Stimulated activated CD4-positive, alpha-beta T cell treated with anti-CD3 and anti-CD28 coated beads, Interleukin-15, amount 100 ng/mL, for 1 hour (primary cell): ENCODE measurements at places on chromosomes 12 and 14.

DNA sequence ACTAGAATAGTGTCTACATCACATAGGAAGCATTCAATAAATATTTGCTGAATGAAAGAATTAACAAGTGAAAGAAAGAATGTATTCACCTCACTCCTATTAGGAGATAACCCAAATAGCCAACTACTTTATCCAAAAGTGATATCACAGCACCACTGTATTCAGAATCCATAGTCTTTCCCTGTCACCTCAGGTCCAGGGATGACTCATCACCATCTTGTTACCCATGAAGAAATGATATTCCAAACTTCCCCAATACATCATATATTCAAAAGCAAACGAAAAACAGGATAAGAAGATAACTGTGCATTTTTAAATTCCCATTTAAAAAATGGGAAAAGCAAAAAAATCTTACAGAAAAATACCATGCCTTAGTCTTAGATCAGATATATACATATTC is 39.1 kb downstream of the TXNDC16 start:
- no peak for DNase-seq

GRCh38 chr12:120412421-120412820 is 25.5 kb upstream of the COX6A1 start:
- no peak for DNase-seq

- DNase-seq: no peak
These were observed 82.6 kb downstream of the TAOK3 start for GRCh38 chr12:118290130-118290529.

- no peak for DNase-seq
These were observed 150.9 kb downstream of the TTLL5 start for GRCh38 chr14:75811872-75812499.

DNA sequence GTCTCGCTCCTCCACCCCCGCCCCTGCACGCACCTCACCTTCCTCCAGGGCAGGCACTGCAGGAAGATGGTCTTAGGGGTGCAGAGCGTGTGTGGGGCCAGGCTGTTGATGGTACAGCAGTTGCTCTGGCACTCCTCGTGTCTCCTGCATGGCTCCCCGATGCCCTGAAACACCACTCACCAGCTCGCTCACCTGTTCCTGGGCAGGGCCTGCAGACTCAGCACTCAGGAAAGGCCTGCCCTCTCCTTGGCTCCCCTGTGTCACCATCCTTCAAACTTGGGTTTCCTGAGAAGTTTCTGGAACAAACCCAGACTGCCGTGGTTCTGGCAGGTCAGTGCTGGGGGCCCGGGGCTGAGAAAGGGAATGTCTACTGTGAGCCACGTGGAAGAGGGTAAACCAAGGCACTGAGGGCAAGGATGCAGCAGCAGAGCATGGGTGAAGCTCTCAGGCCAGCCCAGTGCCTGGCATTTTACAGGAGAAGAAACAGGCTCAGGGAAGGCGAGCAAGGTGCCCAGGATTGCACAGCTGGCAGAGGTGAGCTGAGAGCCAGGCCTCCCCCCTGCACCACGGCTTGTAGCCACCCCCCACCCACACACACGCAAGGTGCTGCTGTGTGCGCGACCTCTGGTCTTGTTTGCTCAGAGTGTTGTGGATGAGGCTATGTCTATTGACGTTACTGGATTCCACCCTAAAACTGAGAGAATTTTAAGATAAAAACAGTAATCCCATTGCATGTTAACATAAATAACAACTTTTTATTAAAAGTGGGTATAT is 5.5 kb downstream of the LRCOL1 start:
- no peak for DNase-seq

- DNase-seq: no peak
These were observed 40.2 kb upstream of the NT5DC3 start for GRCh38 chr12:103881261-103881660.

- no peak for DNase-seq
These were observed 1.9 kb upstream of the KRT78 start for GRCh38 chr12:52850681-52851080.

DNA sequence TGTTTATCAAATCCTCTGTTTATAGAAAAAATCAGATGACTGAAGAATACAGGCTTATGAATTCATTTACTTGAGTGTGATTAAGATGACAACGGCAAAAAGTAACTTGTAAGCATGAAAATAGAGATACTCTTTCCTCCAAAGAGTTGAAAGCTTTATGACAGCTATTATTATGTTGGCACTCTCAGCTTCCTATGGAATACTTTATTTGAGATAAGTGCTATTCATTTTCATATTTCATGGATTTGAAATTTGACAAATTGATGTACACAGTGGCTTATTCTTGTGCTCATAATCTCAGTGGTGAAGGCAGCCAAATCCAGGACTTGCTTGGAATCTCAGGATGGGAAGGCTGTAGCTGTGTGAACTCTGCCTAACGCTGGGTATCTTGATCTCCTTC is 991.6 kb downstream of the GALC start:
- DNase-seq: no peak

- no peak for DNase-seq
These were observed 226.3 kb downstream of the ERC1 start for GRCh38 chr12:1217191-1217949.

- no peak for DNase-seq
These were observed 156.6 kb downstream of the DAD1 start for GRCh38 chr14:22432348-22432976.

- DNase-seq: no peak
These were observed 2.7 kb upstream of the KLC1 start for GRCh38 chr14:103626146-103626850.

DNA sequence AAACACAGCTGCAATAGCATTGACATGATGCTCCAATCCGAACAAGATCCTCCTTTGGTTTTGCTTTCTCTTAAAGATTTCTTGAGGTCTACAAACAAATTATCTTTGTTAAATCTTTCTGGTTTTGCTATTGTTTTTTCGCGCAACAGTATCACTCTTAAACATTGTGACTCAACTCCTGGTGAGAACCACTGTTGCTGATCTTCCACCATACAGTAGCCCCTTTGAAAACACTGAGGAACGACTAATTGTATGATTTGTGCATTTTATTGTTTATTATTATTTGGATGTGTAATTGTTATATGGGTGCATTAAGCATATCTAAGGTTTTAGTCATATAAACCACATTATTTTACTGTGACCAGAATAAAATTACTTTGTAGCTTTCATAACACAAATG is 282.8 kb downstream of the EGLN3 start:
- DNase-seq: no peak

- DNase-seq: no peak
These were observed 4.5 kb downstream of the EFS start for GRCh38 chr14:23360496-23360895.

DNA sequence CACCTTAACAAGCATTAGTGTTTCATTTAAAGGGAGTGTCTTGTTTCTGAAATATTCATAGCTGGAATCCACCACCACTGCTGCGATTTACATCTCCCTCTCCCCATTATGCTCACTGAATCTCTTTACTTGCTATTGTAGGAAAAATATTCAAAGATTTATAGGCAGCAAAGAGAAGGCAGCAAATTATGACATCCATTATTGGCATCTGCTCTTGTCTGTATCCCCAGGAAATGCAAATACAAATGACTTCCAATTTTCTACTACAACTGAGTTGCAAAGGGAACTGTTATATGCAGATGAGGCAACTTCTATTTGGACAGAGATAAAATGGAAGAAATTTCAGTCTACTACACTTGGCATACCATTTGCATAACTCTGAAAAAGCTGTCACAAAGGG is 88.4 kb upstream of the PRKD1 start:
- no peak for DNase-seq

DNA sequence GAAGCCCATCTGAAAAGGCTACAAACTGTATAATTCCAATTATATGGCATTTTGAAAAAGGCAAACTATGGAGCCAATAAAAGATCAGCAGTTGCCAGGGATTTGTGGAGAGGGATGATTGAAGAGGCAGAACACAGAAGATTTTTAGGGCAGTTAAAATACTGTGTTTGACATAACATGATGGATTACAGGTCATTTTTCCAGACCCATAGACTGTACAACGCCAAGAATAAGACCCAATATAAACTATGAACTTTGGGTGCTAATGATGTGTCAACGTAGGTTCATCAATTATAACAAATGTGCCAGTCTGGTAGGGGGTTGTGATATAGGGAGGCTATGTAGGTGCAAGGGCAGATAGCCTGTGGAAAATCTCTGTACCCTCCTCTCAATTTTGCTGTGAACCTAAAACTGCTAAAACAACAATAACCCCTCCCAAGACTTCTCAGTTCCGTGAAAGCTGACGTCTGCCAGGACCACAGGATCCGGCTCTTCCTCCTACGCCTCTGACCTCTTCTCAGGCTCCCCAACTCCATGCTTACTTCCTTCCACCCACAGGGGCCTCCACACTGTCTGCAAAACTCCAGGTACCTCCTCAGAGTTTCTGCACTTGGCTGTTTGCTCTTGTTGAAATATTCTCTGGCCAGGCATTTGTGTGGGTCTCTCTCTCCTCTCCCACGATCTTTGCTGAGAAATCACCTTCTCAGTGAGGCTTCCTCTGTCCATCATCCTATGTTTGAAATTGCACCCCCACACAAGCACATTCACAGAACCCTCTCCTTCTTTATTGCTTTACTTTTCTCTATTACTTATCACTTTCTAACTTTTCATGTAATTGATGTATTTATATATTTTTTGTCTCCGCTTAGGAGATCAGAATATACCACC is 131.4 kb downstream of the BBS10 start:
- no peak for DNase-seq

DNA sequence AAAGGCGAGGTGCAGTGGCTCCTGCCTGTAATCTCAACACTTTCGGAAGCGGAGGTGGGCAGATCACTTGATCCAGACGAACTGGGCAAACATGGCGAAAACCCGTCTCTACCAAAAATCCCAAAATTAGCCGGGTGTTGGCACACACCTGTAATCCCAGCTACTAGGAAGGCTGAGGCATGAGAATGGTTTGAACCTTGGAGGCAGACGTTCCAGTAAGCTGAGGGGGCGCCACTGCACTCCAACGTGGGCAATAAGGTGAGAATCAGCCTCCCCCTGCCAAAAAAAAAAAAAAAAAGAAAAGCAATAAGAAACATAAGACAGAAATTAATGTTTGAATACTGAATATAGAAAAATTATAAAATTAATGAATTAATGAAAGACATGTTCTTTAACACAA is 928.7 kb downstream of the LRFN5 start:
- DNase-seq: no peak

- DNase-seq: no peak
These were observed 129.8 kb downstream of the AACS start for GRCh38 chr12:125194987-125195386.

DNA sequence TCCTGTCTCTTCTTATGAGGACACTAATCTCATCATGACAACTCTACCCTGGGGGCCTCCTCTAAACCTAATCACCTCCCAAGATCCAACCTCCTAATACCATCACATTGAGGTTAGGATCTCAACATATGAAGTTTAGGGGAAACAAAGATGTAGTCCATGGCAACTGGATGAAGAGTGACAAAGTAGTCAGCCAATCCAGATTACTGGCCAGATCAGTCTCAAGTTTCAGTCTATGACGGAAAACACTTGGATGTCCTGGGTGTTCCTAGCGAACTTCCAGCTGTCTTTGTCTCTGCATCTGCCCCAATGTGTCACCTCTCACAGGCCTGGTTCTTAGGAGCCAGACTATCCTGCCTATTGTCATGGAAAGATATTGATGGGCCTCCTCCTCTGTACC is 630.8 kb downstream of the AACS start:
- DNase-seq: no peak

DNA sequence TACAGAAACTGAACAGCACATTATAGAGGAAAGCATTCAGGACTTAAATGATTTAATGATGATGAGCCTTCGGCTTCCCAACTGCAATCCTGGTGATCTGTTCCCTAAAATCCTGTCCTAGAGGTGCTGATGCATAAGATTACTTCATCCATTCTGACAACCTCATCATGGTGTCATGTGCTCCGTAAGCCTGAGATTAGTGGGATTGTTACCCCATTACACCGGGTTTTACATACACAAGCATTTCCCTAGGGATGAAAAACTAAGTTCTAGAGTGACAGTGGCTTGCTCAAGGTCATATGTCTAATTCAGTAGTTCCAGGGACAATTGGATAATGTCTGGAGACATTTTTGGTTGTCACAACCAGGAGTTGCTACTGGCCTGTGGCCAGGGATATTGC is 2.5 kb upstream of the RNASE13 start:
- no peak for DNase-seq

DNA sequence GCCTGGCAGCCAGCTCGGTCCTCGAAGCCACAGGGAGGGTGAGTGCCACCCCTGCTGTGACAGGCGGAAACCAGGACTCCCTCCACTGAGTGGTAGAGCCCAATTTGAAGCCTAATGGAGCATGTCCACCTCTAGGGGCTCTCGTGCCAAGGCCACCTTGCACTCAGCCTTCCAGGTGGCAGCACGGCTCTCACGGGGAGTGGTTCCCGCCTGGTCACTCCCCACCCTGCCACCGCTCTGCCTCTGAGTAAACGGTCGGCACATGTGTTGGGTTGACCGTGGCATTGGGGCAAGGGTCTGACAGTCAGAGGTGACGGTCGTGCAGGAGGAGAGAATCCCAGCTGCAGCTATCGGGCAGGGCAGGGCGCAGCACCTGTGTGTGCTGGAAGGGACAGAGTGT is 34.8 kb downstream of the IL31 start:
- DNase-seq: no peak

DNA sequence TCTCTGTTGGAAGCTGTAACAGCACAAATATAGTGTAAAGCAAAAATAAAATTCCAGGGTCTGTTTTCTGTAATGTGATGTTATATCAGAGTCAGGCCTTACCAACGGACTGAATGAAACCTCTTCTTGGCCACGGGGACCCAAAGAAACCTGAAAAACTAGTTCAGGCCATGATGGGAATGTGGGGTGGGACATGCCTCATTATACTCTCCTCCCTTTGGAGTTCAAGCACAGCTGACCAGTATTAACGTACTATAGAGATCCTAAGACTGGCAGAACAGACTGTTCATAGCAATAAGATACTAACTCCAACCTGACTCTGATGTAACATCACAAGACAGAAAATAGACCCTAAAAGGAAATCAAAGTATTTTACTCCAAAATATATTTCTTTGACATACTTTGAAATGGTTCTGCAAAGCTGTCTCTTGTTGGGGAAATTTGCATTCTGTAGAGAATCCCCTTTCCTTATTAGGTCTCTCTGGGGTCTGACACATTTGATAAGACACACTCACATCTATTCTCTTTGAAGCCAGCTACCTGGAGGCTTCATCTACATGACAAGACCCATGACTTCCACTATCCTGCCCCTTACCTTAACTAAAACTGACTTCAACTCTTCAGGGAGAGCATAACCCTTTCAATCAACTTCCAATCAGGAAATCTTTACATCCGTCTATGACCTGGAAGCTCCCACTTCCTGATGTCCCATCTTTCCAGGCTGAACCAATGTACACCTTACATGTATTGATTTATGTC is 444.6 kb downstream of the SOX5 start:
- no peak for DNase-seq

- DNase-seq: no peak
These were observed 8.2 kb downstream of the HIF1A start for GRCh38 chr14:61703342-61704129.

GRCh38 chr14:77645520-77646230 is 29.2 kb upstream of the SPTLC2 start:
- DNase-seq: no peak

GRCh38 chr14:36767603-36768281 is 106.1 kb downstream of the PAX9 start:
- DNase-seq: no peak
